Heart left ventricle (tissue), 16 donors: ENCODE measurements at places on chromosomes 3 and 15.

DNA sequence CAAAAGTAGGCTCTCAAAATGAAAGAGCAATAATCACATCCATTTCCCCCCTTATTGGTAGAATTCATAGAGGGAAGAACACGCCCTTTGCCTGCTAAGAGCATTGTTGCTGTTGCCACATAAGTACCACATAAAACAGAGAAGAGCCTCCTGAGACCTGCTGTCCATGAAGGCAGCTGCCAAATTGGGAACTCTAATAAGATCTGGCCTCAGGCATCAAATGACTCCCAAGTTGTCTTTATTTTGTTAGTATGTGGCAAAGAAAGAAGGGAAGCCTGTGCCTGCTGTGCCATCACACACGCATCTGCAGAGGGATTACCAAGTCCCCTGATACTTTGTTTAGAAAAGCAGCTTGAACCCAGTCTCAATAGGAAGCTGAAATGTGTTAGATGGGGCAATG, 23.9 kb downstream of the VGLL3 start:
- DNase-seq = no peak

DNA sequence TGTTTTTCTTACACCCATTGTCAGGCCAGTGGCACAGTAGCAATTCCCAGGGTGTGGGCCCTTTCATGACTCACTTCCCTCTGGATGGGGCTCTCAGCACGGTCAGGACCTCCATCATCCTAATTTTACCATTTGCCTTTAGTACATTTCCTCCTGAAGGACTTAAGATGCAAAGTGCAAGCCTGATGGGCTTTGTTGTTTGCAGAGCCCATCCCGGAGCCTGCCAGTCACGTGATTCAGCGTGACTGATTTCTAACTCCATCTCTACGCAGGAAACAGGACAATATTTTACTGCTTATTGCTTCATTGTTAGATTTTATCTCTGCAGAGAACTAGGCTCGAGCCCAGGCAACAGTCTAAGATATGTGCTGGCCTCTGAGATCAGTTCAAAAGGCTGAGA, 223.7 kb downstream of the PDZRN3 start:
- no peak for DNase-seq

DNA sequence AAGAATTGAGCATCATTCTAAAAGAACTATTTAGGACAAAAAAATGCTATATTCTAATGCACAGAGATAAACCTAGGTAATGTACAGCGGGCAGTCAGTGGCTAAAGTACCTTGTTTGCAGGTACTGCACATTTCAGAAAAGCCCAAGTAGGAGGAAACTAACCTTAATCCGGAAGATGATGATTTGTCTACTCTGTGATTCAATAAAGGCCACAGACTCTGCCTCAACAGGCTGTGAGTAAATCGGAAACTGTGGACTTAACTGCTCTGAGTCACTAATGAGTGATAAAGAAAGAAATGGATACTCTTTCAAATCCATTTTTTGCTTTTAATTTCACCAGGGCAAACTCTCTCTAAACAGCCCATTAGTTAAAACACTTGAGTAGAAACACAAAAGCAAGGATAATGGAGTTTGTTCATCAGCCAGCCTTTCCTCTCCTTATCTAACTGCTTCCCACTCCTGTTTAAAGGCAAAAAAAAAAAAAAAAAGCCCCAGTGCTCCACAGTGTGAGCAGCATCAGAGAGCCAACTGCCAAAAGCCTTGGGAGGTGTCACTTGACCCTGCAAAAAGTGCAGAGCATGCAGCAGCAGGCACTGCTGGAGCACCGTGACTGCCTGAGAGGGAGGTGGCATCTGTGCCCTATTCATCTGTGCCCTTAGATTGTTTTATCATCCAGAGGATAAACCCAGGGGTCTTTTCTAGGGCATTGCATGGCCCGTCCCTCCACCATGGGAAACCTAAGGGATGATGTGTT, 187.7 kb downstream of the SATB1 start:
- no peak for DNase-seq

GRCh38 chr3:138112362-138112761, 3.0 kb downstream of the DZIP1L start:
- DNase-seq = no peak

- DNase-seq = no peak
Measured at GRCh38 chr3:149128821-149129220, 617 bp upstream of the HPS3 start.
